ENCODE measurements at places on chromosomes 6 and 20. TPM values are rescaled to one million over a fixed set of nuclear protein-coding genes. Genes with fewer than 3 reads are reported as not detected.

DNA sequence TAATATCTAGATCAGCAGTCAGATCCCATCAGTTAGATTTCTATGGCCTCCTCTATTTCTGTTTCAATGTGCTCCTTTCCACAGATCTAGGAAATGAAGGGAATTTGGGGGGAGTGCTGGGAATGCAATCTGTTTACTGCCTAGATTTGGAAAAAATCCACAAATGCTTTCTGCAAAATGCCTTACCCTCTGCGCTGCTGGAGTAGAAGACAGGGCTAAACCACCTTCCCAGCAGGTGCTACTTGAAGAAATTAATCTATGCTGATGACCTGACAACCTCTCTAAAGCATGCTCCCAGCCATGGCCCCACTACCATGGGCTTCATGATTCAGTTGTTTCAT lies 46.2 kb downstream of the LY86 start:
- no peak for DNase-seq

- DNase-seq, result no peak
Measured at GRCh38 chr6:96997788-96998187, 73.3 kb downstream of the KLHL32 start.

GRCh38 chr6:14719270-14719669 lies 526.6 kb upstream of the JARID2 start:
- DNase-seq, result no peak

DNA sequence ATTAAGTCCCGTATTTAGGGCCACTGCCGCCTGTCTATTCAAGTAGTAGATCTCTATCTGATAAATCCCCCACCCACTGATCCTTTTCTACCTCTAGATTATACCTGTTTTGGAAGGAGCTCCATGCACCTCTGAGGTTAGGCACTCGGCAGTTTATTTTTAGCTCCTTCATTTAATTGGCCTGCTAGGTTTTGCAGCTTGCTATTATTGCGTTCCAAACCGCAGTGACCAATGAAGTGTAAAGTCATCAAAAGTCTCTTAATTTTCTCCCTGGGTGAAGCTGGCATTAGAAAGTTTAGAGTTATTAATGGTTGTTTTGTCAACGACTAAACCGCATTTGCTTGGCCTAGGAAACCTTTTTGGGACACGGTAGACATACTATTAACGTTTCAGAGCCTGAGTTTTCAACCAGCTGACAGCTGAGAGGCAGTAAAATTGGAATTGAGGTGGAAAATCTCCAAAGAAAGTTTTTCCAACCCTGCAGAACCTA lies 60.0 kb downstream of the RFPL4B start:
- no peak for DNase-seq

The MAP1LC3A gene
- 17.5 TPM for total RNA-seq

The OR2J3 gene
- not detected for total RNA-seq

Measured in neural crest cell (in vitro differentiated cells).